ENCODE measurements at places on chromosomes 6 and 20.
A peak's percentile ranks its signal among the peaks of the same experiment; 100 is the strongest.

- DNase-seq: no peak
Observed at GRCh38 chr6:3085074-3085473, 16.8 kb downstream of the RIPK1 start.

DNA sequence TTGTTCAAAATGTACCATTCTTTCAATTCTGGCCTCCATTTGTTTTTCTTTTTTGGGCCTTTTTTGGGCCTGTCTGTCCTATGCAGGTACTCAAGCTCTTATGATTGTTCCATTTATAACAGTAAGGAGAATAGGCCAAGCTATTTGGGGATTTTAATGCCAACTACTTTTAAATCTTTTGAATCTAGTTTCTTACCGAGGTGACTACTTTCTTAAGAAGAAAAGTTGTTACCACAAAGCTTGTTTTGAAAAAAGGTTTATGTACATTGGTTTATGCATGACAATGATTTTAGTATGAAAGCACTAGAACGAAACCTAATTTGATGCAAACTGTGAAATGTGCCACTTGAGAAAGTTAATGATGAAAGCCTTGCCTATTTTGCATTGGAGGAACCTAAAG is 98.3 kb upstream of the MTHFD1L start:
- DNase-seq: no peak

DNA sequence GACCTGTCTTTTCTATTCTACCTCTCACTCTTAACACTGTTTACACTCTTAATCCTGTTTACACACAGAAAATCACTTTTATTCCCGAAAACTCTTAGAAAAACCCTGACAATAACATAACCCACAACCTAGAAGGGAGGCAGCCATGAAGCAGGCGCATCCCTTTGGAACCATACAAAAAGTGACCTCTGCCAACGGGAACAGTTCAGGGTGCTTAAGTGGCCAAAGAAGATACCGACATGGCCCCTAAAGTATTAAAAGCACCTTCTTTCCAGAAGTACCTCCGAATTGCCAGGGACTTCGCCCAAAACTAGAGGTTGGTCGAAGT is 490 bp downstream of the MMUT start:
- DNase-seq: no peak

DNA sequence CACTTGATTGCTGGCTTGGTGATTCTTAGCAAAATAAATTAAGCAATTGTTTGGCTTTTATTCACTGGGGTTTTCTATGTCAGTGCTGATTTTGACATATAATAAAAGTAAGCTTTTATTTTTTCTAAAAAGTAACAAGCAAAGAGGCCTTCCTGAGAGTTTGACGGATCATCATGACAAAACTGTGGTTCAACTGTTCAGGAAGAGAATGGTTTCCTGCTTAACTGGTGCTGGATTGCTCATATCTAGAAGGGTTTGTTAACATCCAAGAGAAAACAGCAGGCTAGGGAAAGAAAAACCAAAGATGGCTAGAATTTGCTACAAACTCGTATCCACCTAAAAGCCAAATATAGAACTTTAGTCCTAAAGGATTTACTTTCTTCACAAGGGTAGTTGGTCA is 21.2 kb downstream of the SERPINB1 start:
- no peak for DNase-seq

DNA sequence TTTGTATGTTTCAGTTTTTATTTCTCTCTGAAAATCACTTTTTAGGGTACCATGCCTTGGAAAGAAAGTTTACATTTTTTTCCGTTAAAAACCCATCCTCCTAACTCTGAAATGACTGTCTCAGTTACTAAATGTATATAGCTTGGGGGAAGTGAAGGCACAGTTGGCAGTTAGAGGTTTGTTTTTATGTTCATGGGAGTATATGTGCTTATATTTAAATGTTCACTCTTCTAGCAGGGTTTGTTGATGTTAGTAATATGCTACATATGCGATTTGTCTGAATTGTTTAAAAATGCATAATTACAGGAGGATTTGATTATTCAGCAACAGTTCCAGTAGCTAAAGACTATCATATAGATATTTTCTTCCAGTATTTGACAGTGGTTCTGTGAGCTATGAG is 31.1 kb downstream of the CDKAL1 start:
- DNase-seq: no peak

DNA sequence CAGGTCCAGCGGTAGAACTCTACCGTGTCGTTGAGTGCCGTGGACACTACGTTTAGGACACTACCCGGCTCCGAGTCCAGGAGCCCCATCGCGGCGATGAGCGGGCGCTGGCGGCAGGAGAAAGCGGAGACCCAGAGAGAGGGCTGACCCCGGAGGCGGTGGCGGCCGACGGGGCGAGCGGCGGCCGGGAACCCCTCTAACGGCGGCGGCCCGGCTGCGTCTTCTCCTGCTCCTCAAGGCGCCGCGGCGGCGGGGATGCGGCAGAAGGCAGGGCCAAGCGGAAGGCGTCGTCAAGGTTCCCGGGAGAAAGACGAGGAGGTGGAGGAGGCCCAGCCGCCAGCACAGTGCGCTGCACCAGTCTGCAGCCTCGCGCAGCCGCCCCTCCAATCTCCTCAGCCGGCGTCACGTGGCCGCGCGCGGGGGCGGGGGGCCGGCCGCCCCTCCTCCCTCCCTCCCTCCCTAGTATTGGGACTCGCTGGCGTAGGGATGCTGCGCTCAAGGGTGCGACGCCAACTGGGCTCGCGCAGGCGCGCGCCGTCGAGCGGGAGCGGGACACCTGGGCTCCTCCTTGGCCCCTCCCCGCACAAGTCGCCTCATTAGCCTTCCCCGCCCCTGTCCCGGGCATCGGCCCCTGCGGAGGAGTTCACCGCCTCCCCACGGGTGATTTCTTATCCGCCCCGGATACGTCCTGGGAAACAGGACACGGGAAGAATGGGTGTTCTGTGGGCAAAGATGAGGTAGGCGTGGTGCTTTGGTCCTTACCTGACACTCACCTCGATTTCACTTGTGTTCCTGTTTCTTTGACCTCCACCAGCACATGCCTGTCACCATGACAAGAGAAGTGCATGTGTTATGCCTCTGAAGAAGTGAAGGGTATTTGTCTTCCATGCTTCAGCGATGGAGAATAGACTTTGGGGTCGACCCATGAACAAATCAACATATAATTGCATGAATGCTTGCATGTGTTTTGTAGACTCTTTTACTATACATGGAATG is at the start of gene ELOVL4:
Gene ELOVL4 (minus strand): TSS at position 363 of the 996 bp plus-strand sequence. CDS start 274 bp downstream, at position 89.
- no peak for DNase-seq

GRCh38 chr6:119344306-119344705 is 5.3 kb downstream of the MAN1A1 start:
- DNase-seq: no peak

DNA sequence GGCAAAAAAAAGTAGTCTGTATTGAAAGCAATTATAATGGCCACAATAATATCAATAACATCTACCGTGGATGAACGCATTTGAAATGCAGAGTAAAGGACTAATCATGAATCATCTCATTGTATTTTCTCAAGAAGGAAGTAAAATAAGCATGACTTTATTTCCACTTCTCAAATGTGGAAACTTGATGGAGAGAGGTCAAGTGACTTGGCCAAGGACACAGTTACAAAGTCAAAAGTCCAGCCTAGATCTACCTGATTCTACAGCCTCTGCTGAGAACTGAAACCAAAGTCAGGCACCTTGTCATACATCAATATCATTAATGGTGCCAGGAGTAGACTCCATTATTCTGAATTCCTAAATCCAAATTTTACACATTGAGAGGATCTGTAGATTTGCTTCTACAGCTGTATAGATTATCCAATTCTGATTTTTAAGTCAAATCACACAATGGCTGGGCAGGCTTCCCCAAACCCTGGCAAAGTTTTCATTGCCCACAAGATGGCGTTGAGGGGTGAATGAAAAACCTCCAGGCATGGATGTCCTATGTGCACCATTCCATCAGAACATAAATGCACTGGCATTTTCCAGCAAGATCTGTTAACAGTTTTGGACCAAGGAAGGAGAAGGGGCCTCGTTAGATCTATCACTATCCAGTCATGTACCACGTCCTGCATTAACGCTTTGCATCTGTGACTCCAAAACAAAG is 423.1 kb downstream of the MAFB start:
- peak; percentile 40 for DNase-seq

DNA sequence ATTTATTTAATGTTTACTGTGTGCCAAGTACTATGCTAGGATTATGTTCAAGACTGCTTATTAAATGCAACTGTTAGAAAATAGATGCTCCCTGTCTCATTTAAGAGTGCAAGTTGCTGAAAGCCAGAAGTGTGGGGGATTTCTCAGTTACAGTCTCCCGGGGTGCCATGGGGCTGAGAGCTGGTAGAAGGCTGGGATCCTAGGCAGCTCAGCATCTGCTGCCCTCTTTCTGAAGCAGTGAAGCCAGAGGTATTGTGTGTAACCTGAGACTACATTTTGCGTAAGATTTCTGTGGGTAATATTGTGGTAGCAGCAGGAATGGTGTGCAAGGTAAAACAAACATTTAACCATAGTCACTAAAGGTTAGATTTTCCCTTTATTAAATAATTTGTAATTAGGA is 120.6 kb downstream of the AKAP7 start:
- no peak for DNase-seq

DNA sequence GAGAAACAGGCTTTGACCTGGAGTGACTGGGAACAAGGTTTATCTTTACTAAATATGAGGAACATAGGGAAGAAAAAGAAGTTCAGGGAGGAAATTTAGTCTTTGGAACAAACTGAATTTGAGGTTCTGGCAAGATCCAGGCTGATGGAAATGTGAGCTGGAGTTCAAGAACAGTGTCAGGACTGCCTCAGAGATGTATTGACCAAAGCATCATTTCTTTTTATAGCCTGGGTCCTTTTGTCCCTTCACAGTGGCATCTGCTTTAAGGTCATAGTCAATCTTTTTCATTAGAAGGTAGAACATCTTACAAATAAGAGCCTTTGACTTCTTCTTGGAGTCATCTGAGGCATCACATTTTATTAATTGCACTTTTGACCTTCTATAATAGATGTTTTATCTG is 326.5 kb upstream of the QKI start:
- no peak for DNase-seq

- no peak for DNase-seq
Observed at GRCh38 chr6:71524201-71524600, 235.6 kb downstream of the OGFRL1 start.

DNA sequence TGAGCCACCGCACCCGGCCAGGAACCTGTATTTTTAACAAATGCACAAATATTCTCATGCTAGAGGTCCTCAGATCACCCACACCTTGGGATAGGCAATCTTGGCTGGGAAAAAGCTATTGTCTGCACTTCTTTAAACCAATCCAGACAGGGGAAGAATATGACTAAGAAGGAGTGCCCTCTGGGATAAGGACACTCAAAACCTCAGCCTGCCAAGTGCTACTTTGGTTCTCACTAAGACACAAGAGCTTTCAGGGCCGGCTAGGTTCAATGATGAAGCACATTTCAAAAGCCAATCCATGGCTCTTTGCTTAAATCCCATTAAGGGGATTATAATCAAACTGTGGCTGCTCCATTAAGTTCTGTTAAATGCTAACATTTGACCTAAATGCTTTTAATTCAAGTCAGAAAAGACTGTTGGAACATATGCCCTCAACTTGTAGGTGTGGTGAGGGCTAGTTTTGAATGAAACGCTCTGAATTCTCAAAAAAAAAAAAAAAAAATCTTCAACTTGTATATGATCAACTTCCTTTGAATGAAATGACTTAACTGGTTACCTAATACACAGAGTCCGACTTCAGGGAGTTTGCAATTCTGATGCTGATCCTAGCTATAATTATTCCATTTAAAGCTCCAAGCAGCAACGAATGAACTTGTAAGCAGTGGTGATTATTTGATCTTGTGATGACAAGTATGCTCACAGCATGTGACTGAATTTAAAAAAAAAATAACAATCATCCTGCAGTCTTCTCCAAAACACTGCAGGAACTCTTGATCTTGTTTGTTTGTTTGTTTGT is 56.6 kb downstream of the SLC23A2 start:
- DNase-seq: no peak

GRCh38 chr6:36822506-36823269 is 16.6 kb downstream of the CPNE5 start:
- DNase-seq: no peak

DNA sequence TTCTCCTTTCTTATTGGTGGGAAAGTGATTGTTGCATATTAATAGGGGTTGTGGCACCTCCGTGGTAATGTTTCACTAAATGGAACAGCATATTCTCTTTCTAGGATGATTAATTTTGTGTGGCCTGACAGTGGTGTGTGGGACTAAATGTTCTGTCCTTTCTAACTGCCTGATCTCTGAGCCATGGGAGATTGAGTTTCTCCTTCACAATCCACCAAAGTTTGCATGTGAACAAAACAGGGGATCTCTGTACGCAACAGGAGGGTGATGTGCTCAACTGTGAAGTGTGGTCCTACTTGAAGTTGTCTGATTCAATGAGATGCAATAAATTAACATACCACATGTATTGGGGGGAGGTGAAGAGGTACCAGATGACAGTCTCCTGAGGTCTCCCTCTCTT is 19.3 kb downstream of the BCAS1 start:
- DNase-seq: no peak

DNA sequence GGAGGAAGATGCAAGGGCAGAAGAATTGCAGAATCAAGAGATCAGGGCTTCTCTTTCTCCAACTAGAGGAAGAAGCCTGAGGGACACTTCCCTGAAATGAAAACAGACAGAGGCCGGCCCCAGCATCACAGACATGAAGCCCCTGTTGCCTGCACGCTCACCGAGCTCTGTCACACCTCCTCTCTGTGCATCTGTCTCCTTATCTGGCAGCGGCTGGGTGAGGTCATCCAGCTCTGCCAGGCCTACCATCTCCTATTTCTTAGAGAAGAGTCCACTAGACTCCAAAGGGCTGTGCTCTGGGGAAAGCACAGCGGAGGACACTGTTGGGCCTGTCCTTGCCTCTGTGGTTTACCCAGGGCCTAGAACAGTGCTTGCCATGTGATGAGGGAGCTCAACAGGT is 71.9 kb upstream of the MLN start:
- DNase-seq: no peak

DNA sequence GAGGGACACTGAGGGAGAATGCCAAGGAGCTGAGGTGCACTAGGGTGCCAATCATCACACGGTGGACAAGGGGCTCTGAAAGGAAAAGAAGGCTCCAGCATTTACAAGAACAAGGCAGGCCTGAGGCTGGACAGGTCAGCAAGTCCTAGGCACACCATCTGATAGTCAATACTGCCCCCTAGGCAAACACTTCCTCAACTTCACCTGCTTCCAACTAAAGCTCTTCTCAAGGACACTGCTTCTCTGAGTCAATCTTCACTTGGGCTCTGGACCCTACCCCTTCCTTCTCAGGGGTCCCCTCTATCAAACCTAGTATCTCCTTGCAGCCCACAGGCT is 37.7 kb upstream of the SLC4A11 start:
- DNase-seq: peak; percentile 17

- DNase-seq: no peak
Observed at GRCh38 chr6:148495029-148495428, 152.4 kb downstream of the SASH1 start.

DNA sequence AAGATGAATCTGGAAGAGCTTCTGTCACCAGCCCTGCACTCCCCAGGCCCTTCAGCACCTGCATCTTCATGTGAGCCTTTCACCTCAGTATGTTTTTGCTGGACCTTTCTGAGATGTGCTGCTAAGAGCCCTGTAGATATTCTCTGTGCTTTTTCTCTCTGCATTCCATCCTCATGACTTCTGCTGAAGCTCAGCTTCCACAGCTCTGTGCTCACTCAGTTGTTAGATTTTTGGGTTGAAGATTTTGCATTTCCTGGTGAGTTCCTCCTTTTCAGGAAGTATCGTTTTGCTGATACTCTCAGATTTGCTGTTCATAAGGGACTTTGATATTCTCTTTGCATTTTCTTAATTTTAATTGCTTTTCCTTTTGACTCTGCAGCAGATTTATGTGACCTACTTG is 18.3 kb downstream of the KIAA1586 start:
- DNase-seq: no peak

- no peak for DNase-seq
Observed at GRCh38 chr20:23998392-23998791, 9.8 kb upstream of the GGTLC1 start.

GRCh38 chr6:68637782-68638181 is 2.7 kb downstream of the ADGRB3 start:
- no peak for DNase-seq
